ENCODE measurements at places on chromosomes 11 and 22. TPM values are rescaled to one million over a fixed set of nuclear protein-coding genes. Genes with fewer than 3 reads are reported as not detected.

Gene SMIM35
- not detected for total RNA-seq

Gene RTN4R
- 19.0 TPM for total RNA-seq

Gene PDE2A
- total RNA-seq = 65.9 TPM

Gene PKDREJ
- total RNA-seq = not detected

Gene PRG2
- total RNA-seq = not detected

Gene PGR
- total RNA-seq = not detected

Gene CPT1B
- total RNA-seq = 89.0 TPM

Gene LRRN4CL
- total RNA-seq = 0.44 TPM

Measured in endothelial cell (in vitro differentiated cells).